ENCODE measurements at places on chromosomes 3 and 15.

- DNase-seq: peak; percentile 54
These were observed 138.0 kb downstream of the FBN1 start for GRCh38 chr15:48507416-48508065.

GRCh38 chr3:157104928-157105652 lies 54.9 kb downstream of the CCNL1 start:
- no peak for DNase-seq

DNA sequence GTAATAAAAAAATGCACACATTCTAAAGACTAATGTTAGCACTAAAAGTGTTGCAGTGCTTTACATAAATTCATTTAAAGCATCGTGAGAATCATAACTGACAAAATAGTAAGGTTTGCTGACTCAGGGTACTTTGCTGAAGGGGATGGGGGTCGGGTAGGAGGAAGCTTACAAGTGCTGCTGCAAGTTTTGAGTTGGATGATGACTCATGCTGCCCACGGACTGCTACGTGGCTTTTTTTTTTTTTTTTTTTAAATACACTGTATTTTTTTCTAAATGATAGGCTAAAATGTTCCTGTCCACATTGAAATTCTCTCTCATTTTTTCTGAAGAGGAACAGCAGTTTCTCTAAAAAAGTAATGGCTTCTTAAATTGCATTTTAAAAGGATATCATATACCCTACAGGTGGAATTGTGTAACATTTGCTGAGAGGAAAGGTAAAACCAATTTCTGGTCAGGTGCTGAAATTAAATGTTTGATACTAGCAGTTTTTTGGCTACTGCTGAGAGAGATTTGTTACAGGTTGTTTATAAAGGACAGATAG lies 2.2 kb downstream of the MAPK6 start:
- DNase-seq: peak; percentile 71

DNA sequence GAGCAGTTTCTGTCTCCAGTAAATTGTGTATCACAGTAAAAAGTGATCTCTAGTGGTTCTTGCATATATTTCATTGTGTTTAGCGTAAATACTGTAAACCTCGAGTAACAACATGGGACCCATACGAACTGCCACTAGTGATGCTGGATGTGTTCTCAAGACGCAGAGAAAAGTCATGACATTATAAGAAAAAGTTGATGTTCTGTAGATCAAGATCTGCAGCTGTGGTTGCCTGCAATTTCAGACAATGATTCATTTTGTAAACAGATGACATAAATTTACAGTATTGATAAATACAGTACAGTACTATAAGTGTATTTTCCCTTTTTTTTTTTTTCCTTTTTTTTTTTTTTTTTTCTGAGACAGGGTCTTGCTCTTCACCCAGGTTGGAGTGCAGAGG lies 100.1 kb downstream of the DPH6 start:
- DNase-seq: no peak

GRCh38 chr15:64562003-64562640 lies 101.7 kb downstream of the ZNF609 start:
- no peak for DNase-seq

DNA sequence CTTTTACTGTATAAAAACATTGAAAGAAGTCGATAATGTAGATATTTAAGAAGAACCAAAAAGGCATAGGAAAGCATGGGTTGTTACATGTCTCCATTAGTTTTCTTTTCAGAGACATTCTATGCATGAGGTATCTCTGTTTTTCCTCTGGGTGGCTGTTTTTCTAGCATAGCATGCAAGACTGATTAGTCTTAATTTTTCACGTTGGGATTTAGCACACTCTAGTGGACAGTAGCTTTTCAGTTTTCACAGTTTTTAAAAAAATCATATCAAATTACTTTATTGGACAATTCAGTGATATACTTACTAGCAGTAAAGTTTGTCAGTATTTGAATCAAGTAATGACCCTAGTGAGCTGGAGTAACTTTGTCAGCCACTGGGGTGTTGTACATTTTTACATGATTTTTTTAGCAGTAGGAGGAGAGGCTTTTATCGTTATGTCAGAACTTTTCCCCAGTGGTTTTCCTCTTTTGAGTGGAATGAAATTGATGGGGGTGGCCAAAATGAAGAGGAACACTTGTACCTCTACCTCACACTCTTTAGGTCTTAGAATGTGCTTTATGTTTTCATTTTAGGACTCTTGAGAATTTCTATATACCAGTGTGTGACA lies 57.2 kb downstream of the SEC22A start:
- DNase-seq: peak; percentile 32

- no peak for DNase-seq
These were observed 151.9 kb upstream of the ZNF385D start for GRCh38 chr3:21902956-21903355.

DNA sequence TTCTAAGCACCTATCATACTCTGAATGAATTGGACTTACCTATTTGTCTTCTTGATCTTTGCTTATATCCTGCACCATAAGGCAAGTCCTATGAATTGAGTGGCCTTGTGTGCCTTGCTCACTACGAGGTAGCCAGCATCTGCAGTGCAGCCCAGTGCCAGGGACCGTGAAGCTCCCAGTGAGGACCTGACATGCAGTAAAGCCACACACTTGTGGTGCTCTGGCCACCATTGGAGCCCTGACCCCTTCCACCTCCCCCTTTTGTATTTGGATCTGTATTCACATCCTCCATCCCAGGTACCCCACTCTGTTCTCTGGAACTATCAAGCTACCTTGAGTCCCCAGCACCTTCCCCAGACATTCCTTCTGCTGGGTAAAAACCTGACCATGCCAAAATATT lies 52.1 kb downstream of the BSN start:
- no peak for DNase-seq

DNA sequence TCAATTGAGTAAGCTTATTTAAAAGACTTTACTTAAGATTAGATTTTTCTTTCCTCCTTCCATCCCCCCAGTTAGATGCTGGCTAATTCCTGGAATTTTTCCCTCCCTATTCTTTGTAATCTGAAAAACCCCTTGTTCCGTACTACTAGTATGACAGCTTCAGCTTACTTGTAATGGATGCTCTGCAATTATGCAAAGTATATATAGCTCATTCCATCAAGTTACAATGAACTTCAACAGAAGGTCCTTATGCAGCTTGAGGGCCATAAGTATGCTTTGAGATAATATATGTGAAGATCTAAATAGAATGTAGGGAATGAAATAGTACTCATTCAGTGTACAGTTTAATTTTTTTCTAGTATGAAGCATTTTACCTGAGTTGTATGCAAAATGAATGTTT lies 398.3 kb upstream of the NAALADL2 start:
- no peak for DNase-seq

DNA sequence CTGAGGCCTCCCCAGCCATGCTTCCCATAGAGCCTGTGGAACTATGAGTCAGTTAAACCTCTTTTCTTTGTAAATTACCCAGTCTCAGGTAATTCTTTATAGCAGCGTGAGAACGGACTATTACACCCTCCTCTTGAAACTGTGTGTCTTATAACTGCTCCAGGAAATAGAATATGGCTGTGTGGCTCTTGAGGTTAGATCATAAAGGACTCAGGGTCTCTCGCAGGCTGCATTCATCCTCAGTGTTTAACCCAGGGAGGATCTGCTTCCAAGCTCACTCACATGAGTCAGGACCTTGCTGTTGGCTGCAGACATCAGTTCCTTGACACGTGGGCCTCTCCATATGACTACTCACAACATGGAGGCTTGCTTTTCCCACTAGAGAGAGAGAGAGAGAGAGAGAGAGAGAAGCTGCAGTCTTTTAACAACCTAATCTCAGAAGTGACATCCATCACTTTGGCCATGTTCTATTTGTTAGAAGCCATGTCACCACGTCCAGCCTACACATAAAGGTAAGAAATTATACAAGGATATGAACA lies 114.3 kb upstream of the UBE2E1 start:
- DNase-seq: no peak

DNA sequence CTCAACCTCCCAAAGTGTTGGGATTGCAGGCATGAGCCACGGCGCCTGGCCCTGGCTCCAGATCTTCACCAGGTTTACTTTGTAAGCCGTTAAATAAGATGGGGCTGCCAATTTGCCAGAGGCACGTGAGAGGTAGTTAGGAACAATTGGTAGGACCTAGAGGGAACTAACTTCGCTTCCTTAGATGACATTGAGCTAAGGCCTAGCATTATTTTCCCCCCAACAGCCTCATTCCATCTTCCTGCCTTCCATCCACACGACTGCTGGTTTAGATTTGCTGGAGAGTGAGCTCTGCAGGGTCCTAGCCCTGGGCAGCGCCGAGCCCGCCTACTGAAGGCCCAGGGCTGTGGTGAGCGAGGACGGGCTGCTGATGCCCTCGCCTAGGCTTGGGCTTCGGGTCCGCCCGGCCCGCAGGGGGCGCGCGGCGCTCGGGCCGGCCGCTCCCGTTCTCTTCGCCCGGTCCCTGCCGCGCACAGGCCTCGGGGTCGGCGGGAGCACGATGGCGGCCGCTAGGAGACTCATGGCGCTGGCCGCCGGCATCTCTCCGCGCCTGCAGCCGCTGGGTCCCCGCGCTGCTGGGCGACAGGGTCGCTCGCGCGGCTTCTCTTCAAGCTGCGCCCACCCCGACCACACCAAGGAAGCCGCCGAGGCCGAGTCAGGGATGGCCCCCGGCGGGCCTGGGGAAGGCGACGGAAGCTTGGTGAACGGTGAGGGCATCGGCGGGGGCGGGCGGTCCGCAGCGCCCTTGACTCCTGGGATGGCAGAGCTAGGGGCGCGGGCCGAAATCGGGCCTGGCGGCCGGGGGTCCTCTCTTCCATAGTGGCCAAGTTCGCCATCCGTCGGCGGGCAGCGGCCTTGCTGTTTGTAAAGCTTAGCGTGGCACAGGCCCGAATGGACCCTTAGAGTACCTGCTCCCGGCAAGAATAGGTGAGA lies 21.9 kb downstream of the DHX30 start:
- DNase-seq: peak; percentile 89

DNA sequence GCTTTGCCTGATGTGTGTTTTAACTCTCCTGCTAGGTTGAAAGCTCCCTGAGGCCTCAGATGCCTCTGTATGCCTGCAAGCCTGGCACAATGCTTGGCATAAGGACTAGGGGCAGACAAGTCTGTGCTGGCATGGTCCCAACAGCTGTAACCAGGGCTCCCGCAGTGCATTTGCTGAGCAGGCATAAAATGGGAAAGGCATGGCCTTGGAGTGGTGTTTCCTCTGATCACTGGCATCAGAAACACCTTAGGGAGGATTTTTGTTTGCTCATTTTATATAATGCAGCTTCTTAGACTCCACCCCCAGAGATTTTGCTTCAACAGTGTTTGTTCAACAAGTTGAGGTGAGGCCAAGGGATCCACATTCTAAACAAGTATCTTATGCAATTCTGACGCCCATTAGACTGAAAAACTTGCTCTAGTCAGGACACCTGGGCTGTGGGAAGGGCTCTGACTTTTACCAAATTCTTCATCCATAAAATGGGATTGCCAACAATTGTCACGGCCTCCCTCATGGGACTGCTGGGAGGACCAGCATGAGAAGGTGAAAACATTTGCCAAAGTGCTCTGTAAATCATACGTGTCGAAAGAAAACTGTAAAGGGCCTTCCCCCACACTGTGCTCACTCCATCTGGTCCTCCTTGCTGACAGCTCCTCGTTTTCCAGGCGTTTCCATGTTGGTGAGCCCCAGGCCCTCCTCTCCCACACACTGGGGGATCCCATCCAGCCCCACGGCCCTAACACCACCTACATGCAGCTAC lies 43.1 kb downstream of the STARD5 start:
- DNase-seq: no peak

DNA sequence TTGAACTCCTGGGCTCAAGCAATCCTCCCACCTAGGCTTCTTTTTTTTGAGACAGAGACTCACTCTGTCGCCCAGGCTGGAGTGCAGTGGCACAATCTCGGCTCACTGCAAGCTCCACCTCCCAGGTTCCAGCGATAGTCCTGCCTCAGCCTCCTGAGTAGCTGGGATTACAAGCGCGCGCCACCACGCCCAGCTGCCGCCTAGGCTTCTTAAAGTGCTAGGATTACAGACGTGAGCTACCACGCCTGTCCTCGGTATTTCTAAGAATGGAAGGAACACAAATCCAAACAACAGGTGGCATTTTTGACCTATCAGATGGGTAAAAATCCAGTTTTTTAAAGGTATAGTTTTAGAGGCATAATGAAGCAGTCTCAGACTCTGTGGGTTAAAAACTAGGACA lies 113.8 kb downstream of the ANP32A start:
- no peak for DNase-seq

DNA sequence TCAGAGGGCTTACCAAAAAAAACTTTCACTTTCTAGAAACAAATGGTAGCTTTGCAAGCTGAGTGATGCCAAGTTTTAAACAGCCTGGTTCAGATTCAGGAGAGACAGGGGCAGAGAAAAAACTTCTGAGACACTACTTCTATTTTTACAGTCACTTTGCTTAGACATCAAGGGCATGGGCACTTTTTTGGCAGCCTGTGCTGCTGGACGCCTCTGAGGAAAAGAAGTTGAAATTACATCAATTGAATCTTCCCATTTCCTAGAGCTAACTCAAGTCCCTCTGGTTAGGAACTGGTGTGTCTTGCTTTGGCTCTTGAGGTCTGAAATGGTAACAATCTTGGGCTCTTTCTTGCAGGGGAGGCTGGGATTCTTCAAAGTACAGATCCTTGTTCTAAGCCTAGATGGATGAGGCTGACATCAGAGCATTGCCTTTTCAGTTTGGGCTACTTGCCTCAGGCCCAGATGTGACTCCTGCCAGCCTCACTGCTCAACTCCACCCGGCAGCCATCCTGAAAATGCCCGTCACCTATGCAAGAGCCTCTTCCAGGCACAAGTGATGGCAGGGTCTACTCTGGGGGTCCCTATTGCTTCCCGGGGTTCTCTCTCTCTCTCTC lies 357.5 kb downstream of the FOXP1 start:
- DNase-seq: no peak

DNA sequence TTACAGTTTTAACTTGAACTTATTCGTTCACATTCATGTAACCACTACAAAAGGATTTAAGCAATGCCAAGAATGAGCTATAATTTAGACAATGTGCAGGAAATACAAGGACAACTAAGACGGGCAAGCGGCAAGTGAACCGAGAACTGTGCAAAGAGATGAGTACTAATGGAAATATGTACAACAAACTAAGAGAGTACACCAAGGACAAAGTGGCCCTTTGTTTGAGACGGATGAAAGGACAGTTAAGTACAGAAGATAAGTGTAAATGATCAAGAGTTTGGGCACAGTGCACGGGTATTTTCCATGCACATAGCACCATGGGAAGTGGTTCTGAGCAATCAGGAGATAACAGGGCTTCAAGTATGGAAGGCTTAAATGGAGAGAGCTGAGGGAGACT lies 281.7 kb downstream of the ROBO2 start:
- no peak for DNase-seq

GRCh38 chr3:141286856-141287255 lies 55.2 kb downstream of the PXYLP1 start:
- DNase-seq: no peak

GRCh38 chr15:43749690-43750345 lies 3.6 kb downstream of the PDIA3 start:
- DNase-seq: no peak

DNA sequence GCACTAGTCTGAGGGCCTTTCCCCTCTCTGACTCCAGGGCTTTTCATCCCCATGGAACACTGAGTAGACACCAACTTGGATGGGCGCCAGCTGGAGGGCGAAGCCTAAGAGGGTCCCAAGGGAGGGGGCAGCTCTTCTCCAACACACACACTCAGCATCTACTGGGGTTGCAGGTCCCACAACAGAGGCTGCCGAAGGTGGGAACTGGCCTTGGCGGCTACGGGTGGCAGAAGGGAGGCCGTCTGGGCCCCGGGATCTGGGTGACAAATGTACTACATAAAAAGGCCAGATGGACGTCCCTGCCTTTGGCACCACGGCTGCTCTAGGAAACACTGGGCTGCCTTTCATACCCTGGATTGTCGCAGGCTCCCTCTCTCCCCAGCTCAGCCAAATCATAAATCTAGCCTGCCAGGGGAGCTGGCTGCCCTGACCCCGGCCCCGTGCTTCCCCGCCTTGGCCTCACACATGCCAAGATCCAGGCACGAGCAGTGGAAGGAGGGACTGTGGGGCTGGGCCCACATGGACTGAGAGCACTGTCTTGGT lies 31.5 kb downstream of the SEMA5B start:
- DNase-seq: no peak
